ENCODE measurements at places on chromosomes 6 and 20.

DNA sequence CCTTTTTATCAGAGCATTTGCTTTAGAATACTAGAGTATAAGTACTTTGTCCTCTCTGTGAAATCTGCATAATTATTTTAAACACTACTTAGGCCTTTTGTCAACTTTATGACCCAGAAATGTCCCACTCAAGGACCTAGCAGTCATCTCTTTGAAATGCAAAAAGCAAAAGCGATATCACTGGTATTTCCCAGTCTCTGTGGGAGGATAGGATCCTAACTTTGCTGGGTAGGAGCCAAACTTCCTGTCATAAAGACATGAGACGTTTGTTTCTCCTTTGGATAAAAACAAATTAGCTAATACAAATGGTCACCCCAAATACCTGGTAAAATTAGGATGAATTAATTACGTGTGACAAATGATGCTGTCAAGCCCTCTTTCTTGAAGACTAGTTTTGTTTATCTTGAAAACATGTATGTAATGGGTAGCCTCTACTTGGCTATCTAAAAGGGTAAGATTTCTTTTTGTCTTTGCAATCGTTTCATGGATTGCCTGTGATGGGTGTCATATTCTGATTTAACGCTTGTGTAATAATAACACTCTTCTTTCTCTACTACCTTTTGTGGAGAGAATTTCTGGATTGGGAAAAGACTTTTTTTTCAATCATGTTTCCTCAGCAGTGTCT lies 36.2 kb downstream of the DCDC2 start:
- no peak for DNase-seq

GRCh38 chr6:33467091-33467490 lies 12.7 kb downstream of the ZBTB9 start:
- no peak for DNase-seq

- no peak for DNase-seq
These were observed 31.9 kb upstream of the PSMF1 start for GRCh38 chr20:1086277-1087213.

GRCh38 chr6:1162367-1163275 lies 149.3 kb upstream of the FOXQ1 start:
- no peak for DNase-seq

- peak; percentile 73 for DNase-seq
These were observed 2.7 kb downstream of the MYB start for GRCh38 chr6:135183532-135184440.

GRCh38 chr6:78580923-78581322 lies 286.4 kb upstream of the IRAK1BP1 start:
- DNase-seq: no peak

DNA sequence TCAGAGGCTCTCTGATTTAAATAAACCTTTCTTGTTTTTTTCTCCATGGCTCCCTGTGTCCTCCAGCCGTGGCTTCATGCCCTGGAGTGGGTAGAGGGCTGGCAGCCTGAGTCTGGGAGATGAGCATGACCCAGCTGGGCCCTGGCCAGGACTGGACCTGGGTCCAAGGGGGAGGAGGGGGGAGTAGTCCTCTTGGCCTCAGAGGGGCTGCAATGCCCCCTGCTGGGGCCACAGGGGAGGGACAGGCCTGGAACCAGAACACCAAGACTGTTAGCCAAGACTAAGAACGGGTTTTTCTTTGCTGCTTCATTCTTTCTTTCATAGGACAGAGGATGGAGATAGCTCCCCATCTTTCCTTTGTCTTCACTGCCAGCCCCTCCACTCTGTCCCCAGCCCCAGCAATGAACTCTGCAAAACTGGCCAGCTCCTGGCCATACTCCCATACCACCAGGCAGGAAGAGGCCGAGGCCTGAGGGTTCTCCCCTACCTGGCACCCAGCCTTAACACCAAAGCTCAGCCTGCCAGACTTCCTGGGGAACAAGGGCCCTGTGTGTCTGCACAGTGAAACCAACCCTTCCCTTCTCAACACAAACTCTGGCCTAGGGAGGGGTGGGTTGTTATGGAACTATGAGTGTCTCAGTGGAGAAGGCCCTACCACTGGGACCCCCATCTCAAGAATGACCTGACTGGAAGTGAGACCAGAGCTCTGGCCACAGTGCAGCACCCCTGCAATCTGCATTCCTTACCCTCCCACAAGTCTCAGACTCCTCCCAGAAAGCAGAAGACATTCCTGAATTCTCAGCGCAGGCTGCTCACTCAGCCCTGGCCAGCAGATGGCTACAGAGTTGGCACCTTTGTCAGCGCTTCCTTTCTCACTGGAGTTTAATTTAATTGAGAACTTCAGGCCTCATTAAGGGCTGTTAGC lies 11.0 kb downstream of the SLC29A1 start:
- no peak for DNase-seq

DNA sequence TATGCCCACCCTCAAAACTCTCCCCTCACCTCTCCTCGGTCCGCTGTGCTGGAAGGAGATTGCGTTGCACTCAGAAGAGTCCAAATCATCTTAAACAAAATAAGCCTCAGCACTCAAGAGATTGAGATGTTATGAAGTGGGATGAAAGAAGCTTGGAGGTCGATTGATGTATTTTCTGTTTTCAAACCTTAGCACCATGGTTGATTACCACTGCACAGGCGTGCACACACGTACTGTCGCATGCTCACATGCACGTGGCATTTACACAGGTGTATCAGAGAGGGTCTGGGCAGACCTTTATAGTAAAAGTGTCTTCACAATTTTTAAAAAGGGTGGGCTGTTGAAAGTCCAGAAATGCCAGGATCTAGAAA lies 612 bp upstream of the AGPAT4 start:
- DNase-seq: no peak

DNA sequence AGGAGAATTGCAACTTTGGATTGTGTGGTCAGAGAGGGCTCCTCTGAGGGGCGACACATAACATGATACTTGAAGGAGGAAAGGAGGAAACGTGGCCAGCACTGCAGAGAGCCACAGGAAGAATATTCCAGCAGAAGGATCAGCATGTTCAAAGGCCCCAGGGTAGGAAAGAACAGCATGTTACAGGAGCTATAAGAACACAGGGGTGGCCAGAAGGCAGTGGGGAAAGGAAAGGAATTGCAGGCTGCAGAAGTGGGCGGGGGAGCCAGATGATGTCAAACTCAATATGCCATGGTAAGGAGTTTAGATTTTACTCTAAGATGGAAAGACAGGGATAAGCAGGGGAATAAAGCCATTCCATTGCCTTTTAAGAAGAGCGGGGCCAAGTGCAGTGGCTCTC lies 30.7 kb downstream of the MGME1 start:
- DNase-seq: no peak

- no peak for DNase-seq
These were observed 11.3 kb downstream of the FKBP5 start for GRCh38 chr6:35677456-35677855.

DNA sequence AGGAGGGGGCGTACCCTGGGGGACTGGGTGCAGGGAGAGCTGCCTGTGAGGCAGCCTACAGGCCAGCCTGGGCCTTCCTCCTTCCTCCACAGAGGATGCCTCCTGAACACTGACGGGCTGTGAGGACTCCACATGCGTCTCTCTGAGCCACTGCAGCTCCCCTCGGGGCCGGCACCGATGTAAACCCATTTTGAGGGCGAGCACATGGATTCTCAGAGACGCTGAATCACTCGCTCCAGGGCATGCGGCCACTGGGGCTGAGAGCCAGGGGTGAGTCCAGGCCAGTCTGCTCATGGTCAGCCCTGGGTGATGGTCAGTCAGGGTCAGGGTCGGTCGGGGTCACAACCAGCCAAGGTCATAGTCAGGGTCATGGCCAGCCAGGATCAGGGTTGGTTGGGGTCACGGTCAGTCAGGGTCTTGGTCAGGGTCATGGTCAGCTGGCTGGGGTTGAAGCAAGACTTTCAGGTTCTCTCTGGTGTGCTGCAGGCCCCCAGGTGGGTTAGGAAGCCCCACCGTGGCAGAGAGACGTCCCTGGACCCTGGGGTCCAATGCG lies 14.7 kb upstream of the RBBP8NL start:
- no peak for DNase-seq

DNA sequence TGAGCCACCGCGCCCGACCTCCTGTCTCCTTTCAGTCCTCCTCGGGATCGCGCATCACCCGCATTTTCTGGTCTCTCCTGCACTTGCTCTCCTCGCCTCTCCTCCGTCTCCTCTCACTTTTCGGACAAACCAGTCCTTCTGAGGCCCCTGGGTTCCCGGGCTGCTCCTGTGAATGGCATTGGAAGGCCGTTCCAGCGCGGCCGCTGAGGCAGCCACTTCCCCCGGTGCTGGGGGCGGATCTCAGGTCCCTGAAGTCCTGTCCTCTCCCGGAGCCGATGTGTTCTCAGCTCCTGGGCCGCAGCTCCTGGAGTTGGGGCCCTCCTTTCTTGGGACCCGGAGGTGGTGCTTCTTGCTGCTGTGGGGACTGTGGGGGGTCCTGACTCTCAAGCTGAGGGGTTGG lies 803 bp downstream of the MICB start:
- no peak for DNase-seq

GRCh38 chr6:101845621-101846020 lies 452.1 kb downstream of the GRIK2 start:
- DNase-seq: no peak

GRCh38 chr6:138977242-138977641 lies 10.8 kb downstream of the REPS1 start:
- DNase-seq: no peak

GRCh38 chr6:159640722-159641482 lies 52.1 kb downstream of the SOD2 start:
- DNase-seq: no peak

GRCh38 chr6:31083742-31084354 lies 28.5 kb downstream of the C6orf15 start:
- no peak for DNase-seq

DNA sequence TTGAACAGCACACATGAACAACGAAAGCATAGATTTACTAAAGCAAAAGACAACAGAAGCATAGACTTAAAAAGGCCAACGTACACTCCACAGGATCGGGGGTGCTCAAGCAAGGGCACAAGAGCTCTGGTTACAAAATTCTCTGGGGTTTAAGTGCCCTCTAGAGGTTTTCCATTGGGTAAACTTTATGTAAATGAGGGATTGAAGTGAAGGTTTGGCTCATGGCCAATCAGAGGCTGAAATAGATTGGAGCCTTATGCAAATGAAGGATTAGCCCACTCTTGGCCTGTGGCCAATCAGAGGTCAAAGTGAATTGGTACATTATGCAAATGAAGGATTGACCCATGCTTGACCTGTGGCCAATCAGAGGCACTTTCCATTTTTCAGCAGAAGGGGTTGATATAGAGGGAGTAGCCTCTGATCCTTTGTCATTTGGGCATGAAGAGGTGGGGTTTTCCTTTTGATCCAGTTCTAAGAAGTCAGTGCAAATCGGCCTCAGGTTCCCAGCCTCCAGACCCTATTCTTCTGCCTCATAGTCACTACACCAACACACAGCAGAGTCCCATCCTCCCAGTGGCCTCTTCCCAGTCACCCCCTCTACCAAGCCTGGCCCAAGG lies 244.9 kb downstream of the THBS2 start:
- DNase-seq: no peak

DNA sequence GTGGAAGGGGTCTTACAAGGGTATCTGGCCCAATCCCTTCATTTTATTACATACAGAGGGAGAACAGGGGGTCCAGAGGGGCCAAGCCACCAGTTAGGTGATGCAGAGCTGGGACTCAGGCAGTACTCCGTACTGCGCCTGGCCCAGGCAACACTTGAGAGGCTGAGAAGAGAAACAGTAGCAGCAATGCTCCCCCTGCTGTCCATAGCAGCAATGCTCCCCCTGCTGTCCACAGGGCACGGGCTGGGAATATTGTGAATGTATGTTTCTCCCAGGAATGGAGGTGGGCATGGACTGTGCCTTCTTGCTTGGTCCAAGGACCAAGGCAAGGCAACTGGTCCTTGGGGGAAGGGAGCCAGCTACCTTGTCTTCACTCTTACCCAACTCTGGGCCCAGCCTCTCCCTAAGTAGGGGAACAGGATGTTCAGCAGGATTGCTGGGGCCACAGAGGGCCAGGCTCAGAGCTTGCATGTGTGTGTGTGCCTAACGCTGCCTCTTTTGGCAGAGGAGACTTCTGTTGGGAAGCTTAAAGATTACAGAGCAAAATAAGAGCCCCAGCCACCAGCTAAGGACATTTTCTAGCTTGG lies 14.8 kb upstream of the FAM83C start:
- DNase-seq: no peak
